ENCODE measurements at places on chromosomes 12 and 14.
A peak's percentile ranks its signal among the peaks of the same experiment; 100 is the strongest.

DNA sequence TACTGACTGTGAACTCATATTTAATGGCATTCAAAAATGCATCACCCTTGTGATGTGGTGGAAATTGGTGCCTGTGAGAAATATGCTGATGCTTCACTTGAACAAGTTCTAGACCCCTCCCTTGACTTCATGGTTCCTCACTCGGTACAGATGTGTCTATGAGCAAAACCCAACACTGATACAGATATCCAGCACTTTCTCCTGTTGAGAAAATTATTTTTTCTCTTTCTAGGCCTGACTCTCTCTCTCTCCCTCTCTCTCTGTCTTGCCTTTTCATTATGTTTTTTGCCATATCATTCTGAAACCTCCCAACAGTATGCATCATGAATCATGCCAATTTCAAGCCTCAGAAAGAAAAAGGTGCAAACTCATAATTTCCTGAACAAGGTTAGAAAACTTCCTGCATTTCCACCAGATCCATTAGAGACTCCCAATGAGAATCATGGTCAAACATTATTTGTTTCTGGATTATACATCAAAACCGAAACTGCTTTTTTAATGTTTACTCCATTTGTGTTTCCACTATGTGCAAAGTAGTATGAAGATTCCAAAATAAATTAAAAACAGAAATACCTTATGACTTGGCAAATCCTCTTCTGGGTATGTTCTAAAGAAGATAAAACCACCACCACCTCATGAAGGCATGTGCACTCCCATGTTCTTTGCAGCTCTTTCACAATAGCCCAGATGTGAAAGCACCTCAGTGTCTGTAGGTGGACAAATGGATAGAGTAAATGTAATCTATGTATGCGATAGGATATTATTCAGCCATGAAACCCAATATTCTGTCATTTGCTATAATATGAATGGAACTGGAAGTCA is 543.6 kb downstream of the TMEM121 start:
- DNase-seq, result no peak

GRCh38 chr12:78540606-78541336 is 323.8 kb upstream of the SYT1 start:
- DNase-seq, result no peak

DNA sequence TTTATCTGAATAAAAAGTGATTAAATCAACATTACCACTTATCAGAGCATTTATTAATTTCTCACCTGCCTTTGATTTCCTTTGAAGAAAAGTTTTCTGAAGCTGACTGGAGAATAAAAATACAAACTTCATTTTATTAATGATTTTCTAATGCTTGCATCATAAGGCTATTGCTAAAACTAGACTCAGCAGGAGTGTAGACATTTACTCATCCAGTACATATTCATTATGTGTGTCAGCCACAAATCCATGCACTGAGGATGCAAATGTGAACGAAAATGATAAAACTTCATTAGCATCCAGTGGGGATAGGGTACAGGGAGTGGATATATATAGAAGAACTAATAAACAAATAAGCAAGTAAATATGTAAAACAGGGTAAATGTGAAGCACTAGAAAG is 74.6 kb downstream of the SLCO1B3 start:
- DNase-seq, result no peak

DNA sequence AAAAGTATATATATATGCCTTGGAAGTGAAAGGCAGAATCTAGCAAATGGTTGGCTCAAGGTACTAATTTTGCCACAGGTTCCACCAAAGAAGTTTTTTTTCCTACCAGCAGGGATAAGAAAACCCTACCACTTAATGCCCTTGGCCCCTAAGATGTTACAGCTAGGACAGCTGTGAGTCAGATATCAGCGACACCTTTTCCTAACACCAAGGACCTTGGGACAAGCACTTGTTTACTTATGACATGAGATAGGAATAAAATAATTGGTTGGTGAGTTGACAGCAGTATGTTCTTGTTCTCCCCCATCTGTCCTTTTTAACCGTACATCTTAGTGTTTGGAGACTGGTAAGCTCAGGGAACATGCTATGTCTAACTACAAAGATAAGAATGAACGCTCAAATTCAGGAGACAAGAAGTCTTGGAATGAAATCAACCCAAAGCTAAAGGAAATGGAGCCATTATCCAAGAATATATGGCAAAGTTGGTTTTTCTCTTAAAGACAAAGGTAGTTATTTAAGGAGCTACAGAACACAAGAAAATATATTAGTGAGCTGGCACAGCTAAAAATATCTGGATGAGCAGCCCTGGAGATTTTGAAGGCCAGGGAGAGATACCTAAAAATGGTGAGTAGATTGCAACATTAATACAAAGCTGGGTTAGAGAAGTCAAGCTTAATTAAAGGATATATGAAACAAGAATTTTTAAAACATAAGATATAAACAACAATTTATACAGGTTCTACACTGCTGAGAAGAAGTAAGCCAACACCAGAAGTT is 126.8 kb downstream of the TMTC1 start:
- DNase-seq, result no peak

DNA sequence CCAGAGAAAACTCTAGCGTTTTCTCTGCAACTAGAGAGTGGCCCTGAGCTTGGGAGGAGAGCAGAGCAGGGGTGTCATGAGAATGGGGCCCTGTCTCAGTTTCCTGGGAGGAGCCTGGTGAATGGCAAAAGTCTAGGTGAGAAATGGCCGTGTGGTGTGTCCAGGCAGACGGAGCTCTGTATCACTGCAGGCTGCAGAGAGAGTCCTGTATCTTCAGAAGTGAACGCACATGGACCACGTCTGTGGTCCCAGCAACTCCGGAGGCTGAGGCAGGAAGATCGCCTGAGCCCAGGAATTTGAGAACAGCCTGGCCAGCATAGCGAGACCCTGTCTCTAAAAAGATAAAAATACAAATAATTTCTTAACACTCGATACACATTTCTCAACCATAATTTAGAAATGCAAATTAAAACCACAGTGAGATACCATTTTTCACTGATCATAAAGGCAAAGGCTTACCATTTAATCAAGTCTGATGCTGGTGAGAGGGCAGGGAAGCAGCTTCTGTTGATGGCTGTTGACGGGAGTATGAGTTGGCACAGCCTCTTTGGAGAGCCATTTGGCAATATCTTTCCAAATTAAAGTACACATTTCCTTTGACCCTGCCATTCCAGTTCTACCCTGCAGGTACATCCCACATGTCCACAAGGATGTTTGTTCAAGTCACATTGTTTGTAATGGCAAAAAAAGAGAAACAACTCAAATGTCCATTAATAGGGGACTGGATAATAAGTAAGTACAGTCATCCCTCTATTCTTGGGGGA is 51.0 kb downstream of the NFKBIA start:
- no peak for DNase-seq

GRCh38 chr12:129964826-129965457 is 61.1 kb upstream of the TMEM132D start:
- DNase-seq, result no peak

- no peak for DNase-seq
Measured at GRCh38 chr12:47590771-47591360, 115.0 kb downstream of the RPAP3 start.

- no peak for DNase-seq
Measured at GRCh38 chr12:132356691-132357622, 27.6 kb upstream of the GALNT9 start.

DNA sequence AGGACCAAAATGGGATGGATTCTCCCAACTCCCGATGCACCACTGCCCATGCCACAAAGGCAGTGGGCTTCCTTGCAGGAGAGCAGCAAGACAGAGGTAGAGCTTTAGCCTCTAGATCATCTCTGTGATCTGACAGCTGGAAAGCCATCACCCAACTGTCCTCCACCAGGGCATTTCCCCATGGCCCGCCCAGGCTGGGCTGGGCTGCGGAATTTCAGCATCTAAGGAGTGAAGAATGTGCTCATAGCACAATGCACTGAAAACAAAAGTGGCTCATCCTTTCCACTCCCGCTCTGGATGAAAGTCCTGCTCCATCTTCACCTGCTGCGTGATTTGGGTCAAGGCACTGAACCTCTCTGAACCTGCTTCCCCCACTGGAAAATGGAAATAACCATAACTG is 5.6 kb downstream of the SYNE3 start:
- no peak for DNase-seq

DNA sequence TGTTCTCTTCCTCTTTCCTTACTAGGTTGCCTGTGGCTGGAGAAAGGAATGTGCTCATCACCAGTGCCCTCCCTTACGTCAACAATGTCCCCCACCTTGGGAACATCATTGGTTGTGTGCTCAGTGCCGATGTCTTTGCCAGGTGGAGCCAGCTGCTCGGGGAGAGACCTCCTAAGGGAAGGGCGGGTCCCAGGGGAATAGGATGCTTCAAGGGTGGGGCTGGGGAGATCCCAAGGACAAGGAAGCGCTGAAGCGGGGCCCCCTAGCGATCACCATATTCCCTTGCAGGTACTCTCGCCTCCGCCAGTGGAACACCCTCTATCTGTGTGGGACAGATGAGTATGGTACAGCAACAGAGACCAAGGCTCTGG is 10.2 kb downstream of the MARS1 start:
- DNase-seq, result no peak

GRCh38 chr14:99138999-99139865 is 132.8 kb downstream of the BCL11B start:
- no peak for DNase-seq

DNA sequence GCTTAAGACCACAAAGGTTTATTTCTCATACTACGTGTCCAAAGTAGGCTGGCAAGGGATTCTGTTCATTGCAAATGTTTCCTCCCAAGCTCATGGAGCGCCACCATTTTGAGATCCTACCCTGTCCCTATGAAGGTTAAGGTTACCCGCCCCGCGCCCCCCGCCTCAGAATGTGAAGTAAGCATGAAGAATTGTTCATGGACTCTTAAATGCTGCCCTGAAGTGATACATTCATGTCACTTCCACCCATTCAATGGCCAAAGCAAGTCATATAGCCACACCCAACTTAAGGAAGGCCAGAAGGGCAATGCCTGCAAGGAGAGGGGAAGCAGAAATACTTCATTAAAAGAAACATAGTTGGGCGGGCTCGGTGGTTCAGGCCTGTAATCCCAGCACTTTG is 4.2 kb downstream of the TMEM253 start:
- no peak for DNase-seq

DNA sequence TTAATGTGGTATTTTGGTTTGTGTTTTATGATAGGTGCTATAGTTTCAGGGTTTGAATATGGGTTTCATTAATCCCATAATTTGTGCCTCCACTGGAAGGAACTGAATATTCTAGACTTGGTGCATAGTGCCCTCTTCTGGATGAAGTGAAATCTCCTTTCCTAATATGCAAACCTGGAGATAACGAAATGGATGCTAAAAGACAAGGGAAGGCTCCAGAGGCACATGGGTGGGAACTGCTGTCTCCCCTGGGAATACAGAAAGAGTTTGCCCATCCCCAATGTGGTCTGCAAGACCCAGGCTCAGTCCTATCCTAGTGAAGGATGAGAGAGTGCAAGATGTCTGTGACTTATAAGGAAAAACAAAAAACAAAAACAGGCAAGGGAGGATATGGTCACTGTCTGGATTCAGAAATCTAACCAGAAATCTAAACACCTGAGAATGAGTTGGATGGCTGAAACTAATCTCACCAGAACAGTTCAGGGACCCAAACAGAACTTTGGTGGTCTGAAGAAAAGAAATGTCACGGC is 142.3 kb upstream of the TMPO start:
- DNase-seq, result no peak

- DNase-seq, result no peak
Measured at GRCh38 chr14:68834816-68835215, 41.9 kb upstream of the ZFP36L1 start.

- DNase-seq, result no peak
Measured at GRCh38 chr12:74751441-74751840, 213.8 kb downstream of the ATXN7L3B start.

DNA sequence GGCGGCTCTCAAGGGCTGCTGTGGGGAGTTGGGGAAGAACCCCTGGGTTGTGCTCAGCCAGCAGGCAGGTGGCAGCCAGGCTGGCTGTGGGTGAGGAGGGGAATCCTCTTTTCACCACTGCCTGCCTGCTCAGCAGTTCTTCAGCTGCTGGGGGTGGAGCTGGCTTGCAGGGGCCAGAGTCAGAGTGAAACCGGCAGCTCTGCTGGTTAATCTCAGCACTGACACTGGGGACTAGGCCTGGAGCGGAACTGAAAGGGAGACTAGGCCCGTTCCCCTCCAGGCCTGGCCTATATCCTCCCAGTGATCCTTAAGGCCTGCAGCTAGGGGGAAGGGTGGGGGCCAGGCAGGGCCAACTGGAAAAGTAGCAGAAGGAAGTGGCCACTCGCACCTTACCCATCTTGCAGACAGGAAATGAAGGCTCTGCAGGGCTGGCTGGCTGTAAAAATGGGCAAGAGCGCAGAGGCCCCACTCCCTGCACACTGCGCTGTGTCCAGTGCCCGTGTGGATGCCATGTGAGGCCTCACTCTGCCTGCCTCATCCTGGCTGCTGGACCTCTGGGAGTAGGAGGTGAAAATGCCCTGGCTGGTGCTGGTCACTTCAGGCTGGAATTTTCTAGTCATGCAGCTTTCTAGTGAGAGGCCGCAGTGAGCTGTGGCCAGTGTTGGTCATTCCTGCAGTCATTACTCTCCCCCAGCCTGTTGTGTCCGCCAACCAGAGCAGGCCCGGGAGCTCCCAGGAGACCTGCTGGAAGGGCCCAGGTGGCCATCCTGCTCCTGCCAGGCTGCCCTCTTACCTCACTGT is 39.4 kb downstream of the SH2B3 start:
- DNase-seq, result peak; percentile 52

GRCh38 chr14:53306267-53306721 is 153.2 kb upstream of the DDHD1 start:
- no peak for DNase-seq

GRCh38 chr14:92789457-92790089 is 4.5 kb upstream of the GOLGA5 start:
- no peak for DNase-seq

DNA sequence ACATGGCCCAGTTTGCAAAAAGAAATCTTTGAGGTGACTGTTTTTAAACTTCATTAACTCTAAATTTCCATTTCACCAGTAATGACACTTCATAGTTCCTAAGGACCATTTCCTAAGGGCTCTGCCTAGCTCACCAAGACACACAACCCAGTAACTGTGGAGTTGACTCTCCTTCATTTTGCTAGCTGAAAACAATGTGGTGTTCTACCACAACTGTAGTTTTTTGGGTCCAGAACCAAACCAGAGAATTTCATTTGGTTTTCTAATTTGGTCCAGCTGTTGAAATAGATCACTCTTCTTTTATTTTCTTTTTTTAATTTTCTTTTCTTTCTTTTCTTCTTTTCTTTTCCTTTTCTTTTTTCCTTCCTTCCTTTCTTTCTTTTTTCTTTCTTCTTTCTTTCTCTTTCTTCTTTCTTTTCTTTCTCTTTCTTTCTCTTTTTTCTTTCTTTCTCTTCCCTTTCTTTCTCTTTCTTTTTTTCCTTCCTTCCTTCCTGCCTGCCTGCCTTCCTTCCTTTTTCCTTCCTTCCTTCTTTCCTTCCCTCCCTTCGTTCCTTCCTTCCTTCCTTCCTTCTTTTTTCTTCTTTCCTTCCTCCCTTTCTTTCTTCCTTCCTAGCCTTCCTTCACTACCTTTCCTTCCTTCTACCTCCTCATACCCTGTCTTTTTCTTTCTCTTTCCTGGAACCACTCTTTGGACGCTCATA is 18.5 kb upstream of the LUM start:
- no peak for DNase-seq

- DNase-seq, result no peak
Measured at GRCh38 chr12:64582862-64583261, 27.4 kb upstream of the RASSF3 start.

- no peak for DNase-seq
Measured at GRCh38 chr14:99644723-99645544, at the start of gene HHIPL1. TSS of gene HHIPL1 (plus strand) at chr14:99645129. CDS start at chr14:99645208, 79 bp downstream.
